ENCODE measurements at places on chromosomes 16 and 17.

DNA sequence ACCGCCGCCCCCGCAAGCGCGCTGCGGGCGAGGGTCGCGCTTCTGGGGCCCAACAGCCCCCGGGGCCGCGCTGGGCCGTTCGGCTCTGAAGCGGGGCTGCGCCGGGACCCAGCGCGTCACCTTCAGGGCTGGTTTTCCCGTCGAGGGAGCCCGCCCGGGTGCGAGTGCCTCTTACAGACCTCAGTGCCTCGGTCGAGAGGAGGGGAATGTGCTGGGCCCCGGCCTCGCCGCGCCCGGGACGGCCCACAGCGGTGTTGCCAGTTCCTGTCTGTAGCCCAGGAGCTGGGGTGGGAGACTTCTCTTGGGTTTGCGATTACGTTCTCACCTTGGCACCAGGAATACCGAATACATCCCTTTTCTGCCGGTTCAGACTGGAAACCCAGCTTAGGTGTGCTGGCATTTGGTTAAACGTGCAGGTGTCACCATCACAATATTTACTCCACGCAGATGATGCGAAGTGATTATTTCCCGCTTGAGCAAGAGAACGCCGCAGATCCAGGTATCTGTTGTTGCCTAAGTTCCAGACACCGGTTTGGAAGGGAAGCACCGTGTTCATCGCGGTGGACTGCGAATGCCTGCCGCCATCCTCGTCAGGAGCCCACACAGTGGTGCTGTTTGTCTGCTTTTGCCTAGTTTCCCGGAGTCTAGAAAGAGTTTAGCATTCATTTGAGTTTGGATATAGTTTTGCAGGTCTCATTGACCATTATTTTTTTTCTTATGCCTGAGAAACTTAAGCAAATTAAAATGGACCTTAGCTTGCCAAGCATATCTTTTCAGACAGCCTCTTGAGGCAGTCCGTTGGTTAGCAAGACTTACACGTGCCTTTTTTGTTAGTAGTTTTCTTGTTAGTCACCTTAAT, 914 bp downstream of the MAP1LC3B start:
- DNase-seq, result peak; percentile 26

DNA sequence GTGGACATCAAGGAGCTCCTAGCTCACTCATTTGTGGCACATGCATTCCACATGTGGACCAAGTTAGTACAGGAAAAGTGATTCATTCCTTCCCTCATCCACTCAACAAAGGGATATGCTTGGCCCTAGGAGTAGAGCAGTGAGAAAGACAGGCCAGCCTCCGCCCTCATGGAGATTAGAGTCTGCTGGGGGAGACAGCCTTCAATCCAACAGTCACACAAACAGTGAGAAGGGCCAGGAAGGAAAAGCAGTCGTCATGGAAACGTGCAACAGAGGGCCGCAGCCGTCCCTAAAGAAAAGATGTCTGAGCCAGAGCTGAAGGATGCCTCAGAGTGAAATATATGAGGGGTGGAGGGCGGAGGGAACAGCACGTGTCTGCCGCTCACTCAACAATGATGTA, 109.9 kb downstream of the VPS53 start:
- DNase-seq, result no peak

DNA sequence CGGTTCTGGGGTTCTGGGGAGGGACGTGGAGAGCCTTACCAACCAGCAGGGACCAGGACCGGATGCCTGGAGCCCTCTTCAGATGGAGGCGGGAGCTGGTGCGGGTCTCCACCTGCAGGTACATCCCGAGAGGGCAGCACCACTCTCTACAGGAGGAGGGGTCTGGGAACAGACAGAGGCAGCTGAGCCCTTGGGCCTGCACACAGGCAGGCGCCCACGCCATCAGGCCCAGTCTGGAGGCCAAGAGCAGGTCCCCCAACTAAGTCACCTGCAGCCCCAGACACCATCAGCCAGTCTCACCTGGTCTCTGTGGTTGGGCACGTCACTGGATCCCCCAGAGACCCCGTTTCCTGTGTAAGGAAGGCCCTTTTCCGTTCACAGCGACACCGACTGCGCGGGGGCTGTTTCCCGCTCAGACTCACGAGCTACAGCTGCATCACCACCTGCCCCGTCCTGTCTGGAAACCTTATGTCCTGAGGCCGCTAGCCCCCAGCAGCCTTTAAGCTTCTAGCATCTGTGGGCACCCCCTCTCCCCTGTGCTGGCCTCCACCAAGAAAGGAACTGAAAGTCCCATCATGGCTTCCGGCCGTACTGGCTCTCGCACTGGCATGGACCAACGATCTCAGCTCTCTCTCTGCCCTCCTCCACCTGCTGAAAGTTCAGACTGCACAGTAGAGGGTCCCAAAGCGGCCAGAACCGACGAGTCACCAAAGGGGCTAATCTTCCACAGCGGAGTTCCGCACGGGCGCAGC, 1.2 kb downstream of the CYBC1 start:
- DNase-seq, result peak; percentile 90

DNA sequence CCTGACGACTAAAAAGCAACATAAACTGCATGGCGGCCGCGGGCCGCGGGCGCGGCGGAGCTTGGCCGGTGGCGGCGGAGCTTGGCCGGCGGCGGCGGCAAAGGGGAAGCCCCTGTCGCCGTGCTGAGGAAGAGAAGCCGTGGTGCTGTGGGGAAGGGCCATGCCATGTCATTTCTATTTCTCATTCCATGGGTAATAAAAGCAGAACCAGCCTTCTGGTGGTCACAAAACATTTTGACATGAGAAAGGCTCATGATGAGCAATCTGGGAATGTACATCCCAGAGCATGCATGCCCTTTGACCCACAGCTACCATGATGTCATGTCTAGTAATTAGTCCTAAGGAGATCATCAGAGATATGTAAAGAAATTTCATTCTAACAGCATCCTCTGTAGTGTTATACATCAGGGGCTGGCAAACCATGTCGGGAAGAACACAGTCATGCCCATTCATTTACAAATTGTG, 23.9 kb upstream of the HEATR6 start:
- peak; percentile 48 for DNase-seq

DNA sequence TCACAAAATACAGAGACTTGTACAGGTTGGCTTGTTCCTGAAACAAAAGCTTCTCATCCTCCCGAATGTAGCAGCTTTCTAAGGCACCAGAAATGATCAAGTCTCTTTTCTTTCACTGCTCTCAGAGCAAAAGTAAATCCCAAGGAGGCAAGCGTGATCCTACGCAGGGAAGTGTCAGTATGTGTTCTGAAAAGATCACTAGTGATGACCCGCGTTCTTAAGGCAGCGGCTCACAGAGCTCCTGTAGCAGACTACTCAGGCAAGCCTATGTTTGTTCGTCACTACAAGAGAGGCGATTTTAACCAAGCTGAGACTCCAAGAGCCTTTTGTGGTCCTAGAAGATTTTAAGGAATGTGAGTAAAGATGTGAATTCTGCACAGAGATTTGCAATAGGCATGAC, 34.5 kb downstream of the WIPI1 start:
- no peak for DNase-seq

- peak; percentile 25 for DNase-seq
These were observed 2.3 kb upstream of the SLC16A11 start for GRCh38 chr17:7046127-7046724.

DNA sequence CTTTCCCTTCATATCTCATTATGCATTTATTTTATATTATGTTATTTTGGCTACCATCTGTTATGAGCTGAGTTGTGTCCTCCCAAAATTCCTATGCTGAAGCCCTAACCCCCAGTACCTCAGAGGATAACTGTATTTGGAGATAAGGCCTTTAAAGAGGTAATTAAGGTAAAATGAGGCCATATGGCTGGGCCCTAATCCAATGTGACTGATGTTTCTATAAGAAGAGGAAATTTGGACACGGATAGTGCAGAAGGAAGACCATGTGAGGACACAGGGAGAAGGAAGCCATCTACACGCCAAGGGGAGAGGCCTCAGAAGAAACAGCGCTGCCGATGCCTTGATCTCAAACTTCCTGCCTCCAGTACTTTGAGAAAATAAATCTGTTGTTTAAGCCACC, 557.7 kb upstream of the CDH5 start:
- DNase-seq, result no peak

GRCh38 chr16:52465711-52466267, 81.2 kb downstream of the TOX3 start:
- DNase-seq, result no peak

GRCh38 chr16:57255686-57256415, 10.8 kb downstream of the ARL2BP start:
- no peak for DNase-seq

- no peak for DNase-seq
These were observed 13.0 kb downstream of the ACTG1 start for GRCh38 chr17:81499601-81499970.

DNA sequence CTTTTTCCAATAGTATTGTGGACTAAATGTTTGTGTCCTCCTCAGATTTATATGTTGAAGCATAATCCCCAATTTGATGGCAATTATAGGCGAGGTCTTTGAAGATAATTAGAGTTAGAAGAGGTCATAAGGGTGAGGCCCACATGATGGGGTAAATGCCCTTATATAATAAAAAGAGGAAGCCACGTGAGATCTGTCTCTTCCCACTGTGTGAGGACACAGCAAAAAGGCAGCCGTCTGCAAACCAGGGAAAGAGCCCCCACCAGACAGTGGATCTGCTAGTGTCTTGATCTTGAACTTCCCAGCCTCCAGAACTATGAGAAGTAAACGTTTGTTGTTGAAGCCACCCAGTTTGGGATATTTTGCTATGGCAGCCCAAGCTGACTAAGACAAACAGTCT, 76.0 kb downstream of the LYRM1 start:
- no peak for DNase-seq

- DNase-seq, result no peak
These were observed 116.6 kb downstream of the IRF8 start for GRCh38 chr16:86015606-86016005.

DNA sequence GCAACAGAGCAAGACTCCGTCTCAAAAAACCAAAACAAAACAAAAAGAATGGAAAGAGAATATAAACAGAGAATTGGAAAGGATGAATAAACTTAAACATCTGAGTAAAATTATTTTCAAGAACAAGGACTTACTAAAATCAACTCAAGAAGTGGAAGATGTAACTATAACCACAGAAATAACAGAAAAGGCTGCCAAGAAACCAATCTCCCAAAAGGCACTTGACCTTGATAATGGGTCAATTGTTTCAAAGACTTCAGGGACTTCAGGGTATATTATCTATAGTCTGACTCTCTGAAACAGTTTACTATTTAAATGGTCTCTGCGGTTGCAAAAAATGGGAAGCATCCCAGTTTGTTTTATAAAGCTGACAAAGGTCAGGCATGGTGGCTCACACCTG, 35.1 kb downstream of the VPS53 start:
- DNase-seq, result no peak

DNA sequence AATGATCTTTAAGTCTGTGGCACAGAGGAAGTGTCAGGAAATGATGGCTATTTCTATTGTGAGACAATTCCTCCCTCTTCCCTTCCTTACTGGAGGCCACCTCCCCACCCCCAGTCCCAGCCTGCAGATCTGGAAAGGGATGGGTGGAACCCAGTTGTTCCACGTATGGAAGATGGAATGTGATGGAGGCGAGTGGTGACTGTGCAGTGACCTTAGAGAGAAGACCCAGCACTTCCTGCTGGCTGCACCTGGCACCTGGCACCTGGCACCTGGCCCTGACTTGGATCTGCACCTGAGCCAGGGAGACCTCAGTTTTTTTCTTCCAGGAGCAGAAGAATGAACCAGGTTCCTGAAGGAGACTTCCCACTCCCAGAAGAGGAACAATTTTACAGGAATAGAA, 33.0 kb upstream of the TMC5 start:
- DNase-seq, result no peak

DNA sequence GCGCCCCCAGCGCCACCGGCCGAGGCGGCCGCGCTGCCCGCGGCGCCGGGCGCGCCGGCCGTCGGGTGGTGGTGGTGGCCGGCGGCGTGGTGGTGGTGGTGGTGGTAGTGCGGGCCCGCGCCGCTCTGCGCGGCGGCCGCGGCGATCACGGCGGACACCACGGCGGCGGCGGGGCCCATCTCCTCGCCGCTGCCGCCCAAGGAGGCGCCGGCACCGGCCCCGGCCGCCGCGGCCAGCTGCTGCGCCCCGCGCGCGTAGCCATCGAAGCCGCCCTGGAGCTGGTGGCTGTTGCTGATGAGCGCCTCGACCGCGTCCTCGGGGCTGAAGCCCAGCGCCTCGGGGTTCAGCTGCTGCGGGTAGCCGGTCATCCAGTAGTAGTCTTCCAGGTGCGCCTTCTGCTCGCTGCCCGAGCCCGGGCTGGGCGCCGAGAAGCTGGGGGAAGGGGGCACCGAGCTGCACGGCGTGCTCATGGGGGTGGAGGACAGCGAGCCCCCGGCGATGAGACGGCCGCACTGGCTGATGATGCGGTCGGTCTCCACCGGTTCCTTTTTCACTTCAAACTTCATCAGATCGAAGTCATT, 1.2 kb downstream of the MAF start:
- no peak for DNase-seq

GRCh38 chr17:63316100-63316499, 130.0 kb downstream of the CYB561 start:
- DNase-seq, result no peak

DNA sequence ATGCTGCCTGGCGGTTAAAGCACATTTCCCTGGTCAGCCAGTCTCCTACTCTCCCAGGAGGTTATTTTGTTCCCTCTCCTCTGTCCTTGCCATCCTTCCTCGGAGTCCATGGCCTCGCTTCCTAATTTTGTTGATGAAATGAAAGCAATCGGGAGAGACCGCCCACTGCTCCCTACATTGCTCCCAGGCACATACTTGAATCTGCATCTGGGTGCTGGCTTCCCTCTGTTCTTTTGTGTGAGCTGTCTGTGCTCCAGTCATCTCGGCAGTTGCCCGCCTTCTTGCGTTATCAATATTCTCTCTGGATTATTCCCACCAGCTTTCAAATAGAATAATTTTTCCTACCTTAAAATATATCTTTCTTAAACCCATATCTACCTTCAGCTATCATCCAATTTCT, 11.1 kb downstream of the KRT23 start:
- DNase-seq, result no peak

DNA sequence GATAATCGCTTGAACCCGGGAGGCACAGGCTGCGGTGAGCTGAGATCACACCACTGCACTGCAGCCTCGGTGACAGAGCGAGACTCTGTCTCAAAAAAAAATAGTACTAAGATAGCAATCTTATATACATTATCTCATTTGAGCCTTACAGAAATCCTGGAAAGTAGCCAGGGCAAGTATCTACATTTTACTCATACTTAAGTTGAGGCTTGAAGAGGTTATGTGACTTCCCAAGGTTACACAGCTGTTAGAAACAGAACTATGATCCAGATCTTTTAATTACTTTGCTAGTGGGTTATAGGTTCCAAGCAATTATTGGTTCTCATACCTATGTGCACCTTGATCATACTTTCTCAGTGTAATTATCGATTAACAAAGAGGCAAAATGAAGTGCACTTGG, 15.4 kb downstream of the C17orf78 start:
- no peak for DNase-seq
